MM.1S (cell line): ENCODE measurements at places on chromosomes 1 and 21.

DNA sequence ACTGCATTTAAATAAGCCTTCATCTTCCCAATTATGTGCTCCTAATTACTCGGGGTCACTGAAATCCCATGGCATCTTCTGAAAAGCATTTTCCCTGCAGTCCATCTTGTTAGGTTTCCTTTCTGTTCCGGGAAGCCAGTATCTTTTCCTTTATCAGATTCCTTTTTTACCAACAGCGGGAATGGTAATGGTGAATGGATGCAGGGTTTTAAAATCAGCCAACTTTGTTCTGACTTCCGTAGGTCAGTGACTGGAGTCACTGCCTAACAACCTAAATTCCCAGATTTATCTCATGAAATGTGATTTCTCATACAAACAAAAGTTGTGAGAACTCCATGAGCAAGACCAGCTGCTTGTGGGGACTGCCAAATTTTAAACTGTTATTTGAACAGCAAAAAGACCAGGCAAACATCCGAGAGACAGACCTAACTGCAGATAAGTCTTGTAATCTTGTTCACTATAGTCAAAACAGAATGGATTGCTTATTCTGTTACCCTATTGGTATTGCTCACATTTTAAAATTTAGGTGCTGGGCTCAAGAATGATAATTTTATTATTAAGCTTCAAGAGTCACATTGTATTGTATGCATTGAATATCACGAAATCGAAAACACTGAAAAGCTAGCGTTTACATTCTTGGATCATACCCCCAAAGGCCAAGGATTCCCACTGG lies 1.2 kb upstream of the RWDD3 start:
- no peak for DNase-seq
- no peaks in the 10 kb centered on the region for H3K4me1 ChIP-seq
- H3K36me3 ChIP-seq = no peaks in the 10 kb centered on the region
- H3K27ac ChIP-seq = no peak overlapping the region
- H3K27me3 ChIP-seq = no peaks in the 10 kb centered on the region

- DNase-seq = no peak
- H3K4me1 ChIP-seq = no peaks in the 10 kb centered on the region
- no peaks in the 10 kb centered on the region for H3K27me3 ChIP-seq
- no peaks in the 10 kb centered on the region for H3K36me3 ChIP-seq
These were observed 72.1 kb downstream of the GPR52 start for GRCh38 chr1:174519844-174520243.

- no peaks in the 10 kb centered on the region for H3K4me1 ChIP-seq
- no peak overlapping the region for H3K27ac ChIP-seq
- H3K36me3 ChIP-seq = no peaks in the 10 kb centered on the region
- no peaks in the 10 kb centered on the region for H3K27me3 ChIP-seq
- peak; percentile 18 for DNase-seq
- H3K4me3 ChIP-seq = no peak overlapping the region
These were observed 607.8 kb upstream of the ADGRL2 start for GRCh38 chr1:81192647-81193642.

- no peak overlapping the region for H3K27ac ChIP-seq
- no peaks in the 10 kb centered on the region for H3K36me3 ChIP-seq
- H3K27me3 ChIP-seq = no peaks in the 10 kb centered on the region
- no peaks in the 10 kb centered on the region for H3K4me1 ChIP-seq
These were observed 53.3 kb downstream of the OLFML3 start for GRCh38 chr1:114032271-114033215.

DNA sequence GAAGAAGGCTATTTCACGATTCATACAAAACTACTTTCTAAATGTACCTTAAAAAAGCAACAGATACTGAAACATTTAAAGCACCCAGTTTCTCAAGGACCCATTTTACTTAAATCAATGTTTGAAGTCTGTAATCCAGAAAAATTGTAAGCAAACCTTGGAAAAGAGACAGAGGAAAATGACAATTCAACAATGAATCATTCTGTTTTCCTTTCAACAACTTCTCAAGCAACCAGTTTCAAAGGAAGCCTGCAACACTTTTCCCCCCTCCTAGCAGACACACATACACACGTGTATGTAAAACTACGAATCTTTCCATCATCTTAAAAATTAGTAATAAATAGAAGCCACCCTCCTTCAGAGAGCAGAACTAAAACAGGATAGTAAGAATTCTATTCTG lies 1.2 kb downstream of the RERE start:
- no peaks in the 10 kb centered on the region for H3K36me3 ChIP-seq
- peak overlapping the region; percentile 93 for H3K4me3 ChIP-seq
- no peak for DNase-seq

DNA sequence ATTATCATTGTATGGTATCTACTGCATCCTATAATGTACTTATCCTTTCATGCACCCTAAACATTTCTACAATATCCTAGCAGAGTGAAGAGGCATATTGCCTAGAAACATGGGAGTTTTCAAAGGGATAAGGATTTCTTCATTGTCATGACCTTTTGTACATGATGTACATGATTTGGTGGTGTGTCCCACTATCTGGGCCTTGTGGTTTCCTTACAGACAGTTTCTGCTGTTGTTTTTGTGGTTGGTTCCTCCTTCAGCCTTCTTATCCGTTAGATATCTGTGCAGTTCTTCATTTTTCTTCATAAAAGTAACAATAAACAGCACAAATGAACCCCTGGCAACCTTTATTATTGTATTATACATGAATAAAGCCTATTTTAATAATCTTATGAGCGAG lies 70.4 kb upstream of the BACH1 start:
- no peaks in the 10 kb centered on the region for H3K27me3 ChIP-seq
- no peaks in the 10 kb centered on the region for H3K36me3 ChIP-seq
- DNase-seq = no peak
